ENCODE measurements at places on chromosomes 6 and 20. TPM values are rescaled to one million over a fixed set of nuclear protein-coding genes. Genes with fewer than 3 reads are reported as not detected.

DNA sequence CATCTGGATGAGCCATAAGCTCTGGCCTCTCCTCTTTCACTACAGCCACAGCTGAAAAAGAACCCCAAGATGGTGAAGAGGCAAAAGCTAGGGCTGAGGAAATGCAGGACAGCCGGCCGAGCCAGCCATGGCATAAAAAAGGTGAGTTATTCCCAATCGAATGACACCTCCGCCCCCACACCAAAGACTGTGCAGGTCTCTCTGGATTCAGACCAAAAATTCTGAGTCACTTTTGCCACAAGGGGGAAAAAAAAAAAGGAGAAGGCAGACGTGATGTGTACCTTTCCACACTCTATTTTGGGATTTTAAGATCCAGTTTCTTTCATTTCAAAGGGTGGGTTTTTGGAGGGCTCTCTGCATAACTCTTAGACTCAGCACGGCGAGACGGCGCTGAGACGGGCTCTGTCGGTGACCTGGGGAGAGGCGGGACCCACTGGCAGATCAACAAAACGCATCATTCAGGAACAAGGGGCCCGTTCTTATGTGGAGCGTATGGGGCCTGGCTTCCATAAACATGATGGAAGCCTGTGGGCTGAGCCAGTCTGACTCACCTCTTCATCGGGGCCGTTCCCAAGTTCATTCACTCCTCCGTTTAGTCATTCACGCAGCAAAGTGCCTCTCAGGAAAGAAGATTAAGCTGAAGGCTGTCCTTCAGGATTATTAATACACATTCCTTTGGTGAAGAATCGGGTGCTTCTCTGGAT, 54.8 kb downstream of the NFATC2 start:
- no peak for DNase-seq

GRCh38 chr6:92521553-92521952, 897.8 kb downstream of the EPHA7 start:
- DNase-seq, result no peak

DNA sequence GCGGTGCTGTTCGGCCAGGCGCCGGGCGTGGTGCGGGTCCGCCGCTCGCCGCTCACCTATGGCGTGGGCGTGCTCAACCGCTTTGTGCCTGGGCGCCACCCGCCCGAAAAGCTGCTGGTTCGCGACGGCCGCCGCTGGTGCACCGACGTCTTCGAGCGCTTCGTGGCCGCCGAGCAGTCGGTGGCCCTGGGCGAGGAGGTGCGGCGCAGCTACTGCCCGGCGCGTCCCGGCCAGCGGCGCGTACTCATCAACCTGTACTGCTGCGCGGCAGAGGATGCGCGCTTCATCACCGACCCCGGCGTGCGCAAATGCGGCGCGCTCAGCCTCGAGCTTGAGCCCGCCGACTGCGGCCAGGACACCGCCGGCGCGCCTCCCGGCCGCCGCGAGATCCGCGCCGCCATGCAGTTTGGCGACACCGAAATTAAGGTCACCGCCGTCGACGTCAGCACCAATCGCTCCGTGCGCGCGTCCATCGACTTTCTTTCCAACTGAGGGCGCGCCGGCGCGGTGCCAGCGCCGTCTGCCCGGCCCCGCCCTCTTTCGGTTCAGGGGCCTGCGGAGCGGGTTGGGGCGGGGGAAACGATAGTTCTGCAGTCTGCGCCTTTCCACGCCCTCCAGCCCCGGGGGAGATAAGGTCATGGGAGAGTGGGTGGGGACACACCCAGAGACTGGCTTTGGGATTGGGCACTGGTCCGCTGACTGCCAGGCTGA, 15.7 kb downstream of the ADISSP start:
- no peak for DNase-seq

GRCh38 chr6:43982084-43982625, 145.1 kb downstream of the MRPL14 start:
- no peak for DNase-seq

GRCh38 chr20:40109136-40109535, 579.9 kb downstream of the MAFB start:
- no peak for DNase-seq

DNA sequence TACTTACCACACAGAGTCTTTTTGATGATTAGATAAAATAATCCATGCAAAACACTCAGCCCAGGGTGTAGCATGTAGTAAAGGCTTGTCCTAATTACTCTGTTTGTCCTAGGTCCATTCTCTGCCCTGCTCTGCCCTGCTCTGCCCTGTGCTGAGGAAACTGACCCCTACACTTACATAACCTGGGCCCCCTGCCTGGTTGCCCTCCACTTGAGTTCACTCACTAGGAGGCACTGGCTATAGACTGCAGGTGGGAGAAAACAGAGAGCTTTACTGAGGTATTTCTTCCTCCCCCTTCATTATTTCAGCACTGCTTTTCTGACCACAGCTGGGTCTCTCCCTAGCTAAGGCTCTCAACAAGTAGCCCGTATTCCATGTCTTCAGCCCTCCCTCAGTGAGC, 70.9 kb upstream of the TBX18 start:
- DNase-seq, result no peak

- DNase-seq, result no peak
Observed at GRCh38 chr6:686497-686896, 6.4 kb downstream of the EXOC2 start.

GRCh38 chr6:137571854-137572253, 77.7 kb upstream of the OLIG3 start:
- DNase-seq, result no peak

DNA sequence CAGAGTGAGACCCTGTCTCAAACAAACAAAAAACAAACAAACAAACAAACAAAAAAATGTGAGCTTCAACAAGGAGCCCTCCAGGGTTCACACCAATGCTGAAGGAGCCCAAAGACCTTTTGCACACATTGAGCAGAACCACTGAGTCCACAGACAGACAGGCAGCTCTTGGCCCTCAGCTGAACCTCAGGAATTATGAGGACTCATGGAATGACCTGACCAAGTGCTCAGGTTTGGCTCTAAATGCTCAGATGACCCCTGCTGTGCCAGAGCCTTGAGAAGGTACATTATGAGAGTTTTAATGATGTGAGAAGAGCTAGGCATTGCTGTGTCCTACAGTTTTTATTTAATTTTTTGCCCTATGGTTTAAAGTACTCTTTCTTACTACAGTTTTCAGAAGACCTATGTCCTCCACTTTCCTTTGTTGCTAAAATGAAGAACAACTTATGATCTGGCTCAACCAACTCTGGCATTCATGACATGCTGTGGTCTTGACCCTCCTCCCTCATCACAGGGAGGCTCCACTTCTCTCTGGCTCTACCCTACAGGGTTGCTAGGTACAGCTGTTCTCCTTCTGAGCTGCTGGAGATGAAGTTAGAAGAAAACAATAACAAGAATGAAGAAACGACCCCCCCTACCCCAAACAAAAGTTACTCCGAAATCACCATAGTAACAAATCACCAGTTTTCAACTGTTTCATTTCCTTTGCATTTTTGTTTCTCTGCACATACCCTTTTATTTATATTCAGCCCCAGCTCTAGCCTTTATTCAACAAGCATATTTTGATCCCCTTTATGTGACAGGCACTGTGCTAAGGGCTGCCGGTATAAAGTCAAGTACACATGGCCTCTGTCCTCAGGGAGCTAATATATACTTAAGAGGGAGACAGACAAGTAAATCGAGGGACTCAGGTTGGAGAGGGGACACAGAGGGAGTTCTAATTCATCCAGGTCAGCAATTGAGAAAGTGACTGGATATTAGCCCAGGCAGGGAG, 128.7 kb upstream of the TRAF3IP2 start:
- DNase-seq, result no peak

DNA sequence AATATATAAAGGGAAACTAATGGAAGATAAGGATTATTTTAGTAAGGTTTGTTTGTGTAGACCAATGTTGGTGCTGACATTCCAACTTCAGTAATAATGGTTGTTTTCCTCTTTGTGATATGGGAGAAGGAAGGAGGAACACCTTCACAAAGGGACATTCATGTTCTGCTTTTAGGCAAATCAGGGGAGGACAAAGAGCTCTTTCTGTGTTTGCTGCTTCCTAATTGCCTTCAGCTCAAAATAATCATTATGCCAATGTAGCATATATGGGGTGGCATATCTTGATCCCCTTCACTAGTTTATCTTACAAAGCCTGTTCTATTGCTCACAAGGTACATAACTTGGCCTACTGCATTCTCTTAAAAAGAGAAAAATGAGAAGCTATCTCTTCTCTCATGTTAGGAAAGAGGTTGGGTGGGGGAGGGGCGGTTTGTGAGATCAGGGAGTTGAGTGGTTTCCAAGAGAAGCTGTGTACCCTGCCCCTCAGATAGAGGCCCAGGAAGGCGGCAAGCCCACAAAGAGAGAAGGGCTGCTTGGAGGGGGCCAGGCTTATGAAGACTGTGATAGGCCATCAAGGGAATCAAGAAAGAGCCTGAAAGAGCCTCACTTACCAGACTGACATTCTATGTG, 4.7 kb upstream of the ADGRG6 start:
- no peak for DNase-seq

GRCh38 chr6:68010936-68011335, 624.1 kb upstream of the ADGRB3 start:
- DNase-seq, result no peak

GRCh38 chr6:75505424-75505823, 11.8 kb upstream of the FILIP1 start:
- DNase-seq, result no peak

- no peak for DNase-seq
Observed at GRCh38 chr6:39961178-39961577, 26.9 kb upstream of the MOCS1 start.

DNA sequence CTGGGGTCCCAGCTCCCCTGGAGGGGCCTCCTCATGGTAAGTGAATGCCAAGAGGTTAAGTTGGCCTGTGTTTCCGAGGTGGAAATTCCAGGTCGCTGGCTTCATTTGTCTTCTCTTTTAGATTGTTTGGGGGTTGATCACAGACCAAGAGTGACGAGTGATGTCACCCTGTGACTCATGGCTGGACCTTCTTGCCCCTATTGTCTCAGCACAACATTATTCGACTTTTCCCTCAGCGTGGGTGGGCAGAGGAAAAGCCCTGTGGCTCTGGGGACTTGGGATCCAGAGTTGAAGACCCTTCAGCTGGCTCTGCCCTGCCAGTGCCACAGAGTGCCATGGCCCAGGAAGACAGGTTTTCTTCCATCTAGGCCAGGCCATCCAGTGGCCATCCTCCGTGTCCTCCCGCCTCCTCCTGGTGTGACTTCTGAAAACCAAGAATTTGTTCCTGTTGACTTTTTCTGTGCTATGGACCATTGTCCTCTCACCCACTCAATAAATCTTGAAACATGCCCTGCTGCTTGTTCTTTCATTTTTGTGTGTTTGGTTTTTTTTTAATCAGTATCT, 15.4 kb upstream of the SNHG17 start:
- no peak for DNase-seq

DNA sequence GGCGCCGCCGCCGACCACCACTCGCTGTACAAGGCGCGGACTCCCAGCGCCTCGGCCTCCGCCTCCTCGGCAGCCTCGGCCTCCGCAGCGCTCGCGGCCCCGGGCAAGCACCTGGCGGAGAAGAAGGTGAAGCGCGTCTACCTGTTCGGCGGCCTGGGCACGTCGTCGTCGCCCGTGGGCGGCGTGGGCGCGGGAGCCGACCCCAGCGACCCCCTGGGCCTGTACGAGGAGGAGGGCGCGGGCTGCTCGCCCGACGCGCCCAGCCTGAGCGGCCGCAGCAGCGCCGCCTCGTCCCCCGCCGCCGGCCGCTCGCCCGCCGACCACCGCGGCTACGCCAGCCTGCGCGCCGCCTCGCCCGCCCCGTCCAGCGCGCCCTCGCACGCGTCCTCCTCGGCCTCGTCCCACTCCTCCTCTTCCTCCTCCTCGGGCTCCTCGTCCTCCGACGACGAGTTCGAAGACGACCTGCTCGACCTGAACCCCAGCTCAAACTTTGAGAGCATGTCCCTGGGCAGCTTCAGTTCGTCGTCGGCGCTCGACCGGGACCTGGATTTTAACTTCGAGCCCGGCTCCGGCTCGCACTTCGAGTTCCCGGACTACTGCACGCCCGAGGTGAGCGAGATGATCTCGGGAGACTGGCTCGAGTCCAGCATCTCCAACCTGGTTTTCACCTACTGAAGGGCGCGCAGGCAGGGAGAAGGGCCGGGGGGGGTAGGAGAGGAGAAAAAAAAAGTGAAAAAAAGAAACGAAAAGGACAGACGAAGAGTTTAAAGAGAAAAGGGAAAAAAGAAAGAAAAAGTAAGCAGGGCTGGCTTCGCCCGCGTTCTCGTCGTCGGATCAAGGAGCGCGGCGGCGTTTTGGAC, 2.0 kb downstream of the SOX4 start:
- no peak for DNase-seq

DNA sequence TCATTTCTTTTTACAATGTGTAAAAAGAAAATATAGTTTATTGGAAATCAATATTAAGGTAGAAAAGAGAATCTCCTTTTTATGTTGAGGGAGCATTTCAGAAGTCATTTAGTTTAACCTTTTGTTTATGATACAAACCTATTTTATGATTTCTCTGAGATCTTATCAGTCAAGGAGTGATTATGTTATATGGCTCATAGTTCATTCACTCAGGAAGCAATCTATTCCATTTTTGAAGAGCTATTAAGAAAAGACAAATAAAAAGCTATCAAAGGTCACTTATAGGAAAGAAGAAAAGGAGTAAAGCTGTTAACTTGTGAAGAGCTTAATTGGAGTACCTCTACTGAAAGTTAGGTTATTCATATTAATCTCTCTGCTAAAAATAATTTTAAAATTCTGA, 526.6 kb upstream of the JAG1 start:
- DNase-seq, result no peak

DNA sequence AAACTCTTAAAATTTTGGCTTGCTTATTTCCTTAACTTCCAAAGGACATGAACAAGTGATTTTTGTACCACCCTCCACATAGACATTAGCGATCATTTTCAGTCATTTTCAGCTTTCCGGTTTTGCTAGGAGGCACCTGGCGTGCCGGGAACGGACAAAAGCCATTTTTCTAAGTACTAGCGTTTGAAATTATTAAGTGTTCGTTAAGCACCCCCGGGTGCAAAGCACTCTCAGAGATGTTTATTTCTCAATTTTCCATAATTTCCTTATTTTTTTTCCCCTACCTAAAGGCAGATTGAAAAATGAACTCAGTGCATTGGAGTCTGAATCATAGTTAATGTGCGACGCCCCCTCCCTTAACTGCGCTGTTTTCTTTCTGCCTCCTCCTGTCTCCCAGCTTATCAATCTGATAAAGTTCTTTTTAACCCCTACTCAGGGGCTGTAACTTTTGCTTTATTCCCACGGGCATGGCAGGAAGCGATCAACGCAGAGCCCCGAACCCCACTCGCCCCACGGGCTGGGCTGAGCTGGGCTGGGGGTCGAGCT, 58.2 kb downstream of the ZNF831 start:
- peak; percentile 16 for DNase-seq

- DNase-seq, result no peak
Observed at GRCh38 chr6:97989451-97989850, 706.4 kb upstream of the MMS22L start.

The IDH3B gene
- 124 TPM for polyA plus RNA-seq

The MRPL18 gene
- polyA plus RNA-seq, result 67.5 TPM

The NDRG3 gene
- 31.3 TPM for polyA plus RNA-seq

The CD93 gene
- polyA plus RNA-seq, result 50.1 TPM

The CLDN20 gene
- polyA plus RNA-seq, result 0.77 TPM

The CTAGE9 gene
- not detected for polyA plus RNA-seq

The SLC23A2 gene
- 23.8 TPM for polyA plus RNA-seq

The HSPA1L gene
- 4.1 TPM for polyA plus RNA-seq

The MRPL14 gene
- polyA plus RNA-seq, result 35.8 TPM

Measured in right renal pelvis (tissue), 4 donors.